Mammary microvascular endothelial cell (primary cell): ENCODE measurements at places on chromosomes 4 and X. TPM values are rescaled to one million over a fixed set of nuclear protein-coding genes. Genes with fewer than 3 reads are reported as not detected.

DCLK2 gene
- 0.80 and 1.1 TPM in 2 replicates for total RNA-seq

CXorf49 gene
- total RNA-seq, result not detected in 2 replicates

DUSP21 gene
- not detected in 2 replicates for total RNA-seq

GUCY1B1 gene
- 0.39 and 0.87 TPM in 2 replicates for total RNA-seq

GLUD2 gene
- 2.4 and 3.2 TPM in 2 replicates for total RNA-seq

PIGA gene
- total RNA-seq, result 6.3 and 6.8 TPM in 2 replicates

DNAAF6 gene
- not detected in 2 replicates for total RNA-seq

SMIM14 gene
- total RNA-seq, result 8.4 and 10.9 TPM in 2 replicates

SMIM10 gene
- total RNA-seq, result 1.5 and 3.3 TPM in 2 replicates
